ENCODE measurements at places on chromosomes 6 and 20.

DNA sequence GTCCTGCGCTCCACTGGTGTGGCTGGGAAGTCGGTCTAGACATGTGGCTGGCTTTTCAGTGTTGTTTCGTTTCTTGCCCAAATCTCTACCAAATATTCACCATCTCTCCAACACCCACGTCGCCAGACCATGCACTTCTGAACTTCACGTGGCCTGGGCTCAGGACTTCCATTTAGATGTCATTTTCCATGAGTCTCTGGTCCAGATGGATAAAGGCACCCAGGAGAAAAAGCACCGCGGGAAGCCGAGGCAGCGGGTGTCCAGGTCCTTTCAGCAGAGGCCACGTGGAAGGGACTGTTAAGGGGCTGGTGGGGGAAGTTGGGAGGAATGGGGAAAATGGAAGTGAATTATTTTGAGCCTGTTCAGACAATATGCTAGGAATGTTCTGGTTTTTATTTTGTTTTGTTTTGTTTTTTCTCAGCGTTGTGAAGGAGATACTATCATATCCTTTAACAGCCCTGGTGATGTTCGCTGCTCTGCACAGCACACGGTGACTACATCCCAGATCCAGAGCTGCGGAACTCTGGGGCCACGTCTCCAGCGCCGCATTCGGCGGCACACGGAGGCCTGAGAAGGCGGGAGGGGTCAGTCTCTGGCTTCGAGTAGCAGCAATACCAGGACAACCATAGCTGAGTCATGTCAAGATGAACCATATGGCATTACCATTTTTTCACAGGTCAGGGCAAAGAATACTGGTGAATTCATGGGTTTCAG, 230.3 kb downstream of the THBS2 start:
- no peak for DNase-seq

DNA sequence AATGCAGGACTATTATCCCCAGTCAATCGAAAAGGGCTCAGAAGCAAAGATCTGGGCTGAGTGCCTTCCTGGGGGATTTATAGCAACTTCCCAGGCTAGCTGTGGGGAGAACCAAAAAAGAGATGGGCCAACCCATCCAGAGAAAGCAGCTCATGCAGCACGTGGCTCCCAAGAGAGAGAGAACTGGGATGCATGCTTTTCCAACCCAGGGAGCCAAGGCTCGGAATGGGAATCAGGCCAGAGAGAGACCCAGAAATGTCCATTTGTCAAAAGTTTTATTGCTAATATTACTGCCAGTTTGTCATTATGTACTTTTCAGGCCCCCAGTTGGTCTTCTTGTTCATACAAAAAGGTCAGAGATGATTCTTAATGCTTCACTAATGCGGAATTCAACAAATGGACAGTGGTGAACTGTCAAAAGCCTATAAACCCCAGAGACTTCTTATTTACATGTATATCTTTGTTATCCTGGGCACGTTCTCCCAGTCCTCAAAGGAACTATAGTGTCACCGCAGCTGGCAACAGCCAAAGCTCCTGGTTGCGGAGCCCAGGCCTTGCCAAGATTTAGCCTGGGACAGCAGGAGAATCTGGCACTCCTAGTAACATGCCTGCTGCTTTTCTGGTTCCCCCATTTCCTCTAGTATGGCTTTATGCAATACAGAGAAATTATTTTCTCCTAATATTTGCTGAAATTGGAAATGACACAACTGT, 139.1 kb upstream of the POU3F2 start:
- no peak for DNase-seq

- no peak for DNase-seq
These were observed 87.1 kb downstream of the PSMG4 start for GRCh38 chr6:3345836-3346235.

GRCh38 chr6:7142918-7143475, 35.2 kb downstream of the RREB1 start:
- DNase-seq, result peak; percentile 37

GRCh38 chr20:49594143-49594930, 26.4 kb upstream of the PTGIS start:
- no peak for DNase-seq

GRCh38 chr6:100322886-100323285, 141.8 kb downstream of the SIM1 start:
- no peak for DNase-seq

DNA sequence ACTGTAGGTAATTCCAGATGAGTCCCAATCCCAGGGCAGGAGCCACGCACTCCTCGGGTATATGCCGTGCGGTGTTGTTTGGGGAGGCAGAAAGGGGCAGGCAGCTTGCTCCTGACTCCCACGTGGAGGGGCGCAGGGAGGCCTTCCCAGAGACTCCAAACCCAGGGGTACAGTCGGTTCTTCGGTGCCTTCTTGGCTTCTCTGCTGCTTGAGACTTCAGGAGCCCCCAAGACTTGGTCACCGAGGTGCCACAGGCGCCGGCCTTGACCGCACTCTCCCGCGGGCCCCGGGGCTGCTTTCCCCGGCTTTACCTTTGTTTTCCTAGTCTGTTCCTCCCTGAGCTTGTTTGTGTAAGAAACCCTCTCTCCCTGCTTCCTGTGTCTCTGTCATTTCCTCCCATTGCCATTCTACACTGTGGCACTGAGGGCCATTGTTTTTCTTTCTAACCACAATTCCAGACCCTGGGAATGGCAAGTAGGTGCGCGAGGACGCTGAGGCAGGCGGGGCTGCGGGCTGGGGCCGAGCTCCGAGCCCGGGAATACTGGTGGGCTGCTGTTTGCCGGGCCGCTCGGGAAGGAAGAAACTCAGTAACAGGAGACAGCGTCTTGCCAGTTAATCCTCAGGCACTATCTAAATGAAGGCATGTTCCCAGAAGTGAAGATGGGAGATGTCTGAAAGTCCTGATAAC, 215.6 kb upstream of the HEY2 start:
- DNase-seq, result no peak

GRCh38 chr6:89434150-89434499, 1.2 kb downstream of the ANKRD6 start:
- no peak for DNase-seq

DNA sequence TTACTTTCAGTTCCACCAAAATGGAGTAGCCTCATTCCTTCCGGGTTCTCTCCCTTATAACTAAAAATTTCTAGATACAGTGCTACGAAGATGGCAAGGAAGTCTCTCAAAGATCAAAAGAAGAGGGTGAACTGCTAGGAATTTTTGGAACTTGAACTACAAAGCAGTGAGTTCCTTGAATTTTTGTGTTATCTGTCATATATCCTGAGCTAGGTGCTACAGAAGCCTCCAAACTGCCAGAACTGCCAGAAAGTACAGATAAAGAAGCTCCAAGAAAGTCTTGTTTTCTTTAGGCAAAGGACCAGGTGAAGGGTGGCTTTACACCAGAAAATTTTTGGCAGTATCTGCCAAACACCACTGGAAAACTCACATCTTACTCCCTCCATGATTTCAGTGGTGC, 218.8 kb upstream of the FLRT3 start:
- no peak for DNase-seq

DNA sequence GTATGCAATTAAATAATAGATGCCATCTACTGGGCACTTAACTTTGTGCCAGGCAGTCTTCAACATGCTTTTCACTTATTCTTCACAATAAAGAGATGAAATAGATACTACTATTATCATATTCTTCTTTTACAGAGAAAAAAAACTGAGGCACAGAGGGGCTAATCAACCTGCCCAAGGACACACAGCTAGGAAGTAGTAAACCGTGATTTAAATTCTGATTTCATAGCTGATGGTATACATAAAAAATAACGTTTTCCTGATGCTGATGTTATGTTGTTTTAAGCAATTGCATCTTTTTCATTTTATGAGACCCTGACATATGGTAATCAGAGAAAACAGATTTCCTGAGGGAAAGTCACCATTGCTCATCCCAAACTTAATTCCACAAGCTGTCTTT, 45.1 kb upstream of the ATXN1 start:
- no peak for DNase-seq

GRCh38 chr20:62692176-62692575, 16.5 kb upstream of the NTSR1 start:
- no peak for DNase-seq

GRCh38 chr6:8875986-8876385, 440.6 kb upstream of the SLC35B3 start:
- DNase-seq, result peak; percentile 3

DNA sequence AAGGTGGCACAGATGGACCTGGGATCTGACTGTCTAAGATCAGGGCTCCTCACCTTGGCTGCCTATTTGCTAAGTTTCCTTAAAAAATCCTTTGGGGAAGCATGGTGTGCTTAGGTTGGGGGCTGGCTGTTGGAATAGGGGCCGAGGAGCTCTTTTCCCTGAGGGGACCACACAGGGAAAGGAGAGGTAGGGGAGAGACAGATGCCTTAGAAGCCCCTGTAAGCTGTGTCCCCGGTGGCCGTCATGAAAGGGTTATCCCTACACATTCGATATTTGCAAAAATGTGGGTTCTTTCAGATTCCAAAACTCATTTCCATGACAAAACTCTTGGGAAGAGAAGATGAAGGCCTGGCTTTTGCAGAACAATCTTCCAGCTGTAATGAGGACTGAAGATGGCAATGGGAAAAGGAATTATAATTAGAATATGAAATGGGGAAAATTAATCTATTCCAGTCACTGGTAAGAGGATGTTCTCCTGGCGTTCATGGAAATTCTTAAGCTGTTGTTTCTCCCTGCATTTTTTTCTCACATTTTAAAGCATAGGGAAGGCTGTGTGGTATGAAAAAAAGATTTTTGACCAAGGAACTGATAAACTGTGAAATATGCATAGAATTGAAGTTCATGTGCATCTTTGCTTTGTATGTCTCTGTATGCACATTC, 53.8 kb downstream of the TOX2 start:
- DNase-seq, result no peak

- no peak for DNase-seq
These were observed 4.6 kb downstream of the CST7 start for GRCh38 chr20:24953621-24954133.

DNA sequence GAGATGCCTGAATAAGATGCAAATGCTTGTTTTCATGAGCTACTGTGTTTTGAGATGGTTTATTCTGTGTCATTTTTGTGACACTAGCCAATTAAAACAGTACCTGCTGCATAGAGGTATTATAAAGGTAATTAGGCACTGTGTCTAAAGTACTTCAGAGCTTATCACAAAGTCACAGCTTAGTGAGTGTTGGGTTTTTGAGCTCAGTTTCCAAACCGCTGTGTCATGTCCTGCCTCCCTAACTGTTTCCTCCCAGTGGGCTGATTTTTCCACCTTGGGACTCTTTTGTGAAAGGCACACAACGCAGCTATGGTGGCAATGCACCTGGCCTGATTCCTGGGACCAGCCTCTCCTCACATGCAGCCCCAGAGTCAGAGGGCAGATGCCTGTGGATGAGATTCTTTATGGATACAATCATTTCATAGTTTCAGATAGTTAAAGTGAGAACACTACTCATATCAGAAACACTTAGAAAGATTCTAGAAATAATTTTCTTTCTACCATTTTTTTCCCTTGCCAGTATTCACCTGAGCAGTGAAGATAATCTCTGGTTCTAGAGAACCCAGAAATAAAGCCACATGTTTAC, 41.3 kb upstream of the TAGAP start:
- no peak for DNase-seq

DNA sequence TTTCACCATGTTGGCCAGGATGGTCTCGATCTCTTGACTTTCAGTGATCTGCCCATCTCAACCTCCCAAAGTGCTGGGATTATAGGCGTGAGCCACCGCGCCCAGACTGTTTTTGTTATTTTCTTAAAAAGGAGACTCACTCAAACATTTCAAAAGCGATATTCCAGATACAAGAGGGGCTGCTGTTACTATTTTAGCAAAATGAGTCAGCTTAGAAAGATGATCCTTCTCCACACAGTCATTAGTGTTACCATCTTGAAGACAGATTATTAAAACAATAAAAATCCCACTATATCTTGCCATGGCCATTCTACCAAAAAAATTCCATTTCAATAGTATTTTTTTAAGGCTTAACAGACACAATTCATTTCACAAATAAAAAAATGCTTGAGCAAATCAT, 102.8 kb downstream of the PREP start:
- no peak for DNase-seq

DNA sequence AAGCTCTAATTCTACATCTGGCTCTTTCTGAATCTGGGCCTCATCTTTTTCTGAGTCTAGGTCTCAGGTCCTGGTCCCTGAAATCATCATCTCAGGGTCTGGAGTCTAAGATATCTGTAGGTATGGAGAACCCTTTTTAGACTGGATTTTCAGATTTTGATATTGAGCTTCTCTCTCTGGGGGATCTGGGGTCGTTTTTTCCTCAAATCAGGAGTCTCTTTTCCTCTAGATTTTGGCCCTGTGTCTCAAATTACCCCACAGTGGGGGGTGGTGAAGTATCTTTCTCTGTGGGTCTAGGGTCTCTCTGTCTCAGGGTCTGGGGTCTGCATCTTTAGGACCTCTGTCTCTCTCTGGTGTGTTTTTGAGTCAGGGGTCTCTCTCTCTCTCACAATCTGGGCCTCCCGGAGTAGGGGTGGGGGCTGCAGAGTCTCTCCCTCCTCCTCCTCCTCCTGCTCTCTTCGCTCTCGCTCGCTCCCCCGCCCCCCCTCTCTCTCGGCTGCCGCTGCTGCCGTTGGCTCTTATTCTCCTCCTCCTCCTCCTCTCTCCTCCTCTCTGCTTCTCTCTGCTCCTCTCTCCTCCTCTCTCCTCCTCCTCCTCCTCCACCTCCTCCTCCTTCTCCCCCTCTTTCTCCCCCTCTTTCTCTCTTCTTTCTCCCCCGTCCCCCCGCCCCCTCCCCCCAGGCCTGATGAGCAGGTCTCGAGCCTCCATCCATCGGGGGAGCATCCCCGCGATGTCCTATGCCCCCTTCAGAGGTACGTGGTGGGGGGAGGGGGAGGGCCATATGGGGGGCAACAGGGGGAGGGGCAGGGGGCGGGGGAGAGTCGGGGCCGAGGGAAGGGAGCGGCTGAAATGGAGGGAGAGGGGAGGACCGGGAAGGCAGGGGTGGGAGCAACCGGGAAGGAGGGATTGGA, at the start of gene SYNGAP1:
Gene SYNGAP1, plus strand, starts transcription at position 486 of the 911 bp plus-strand sequence. Its CDS starts 200 bp downstream, at position 686.
- DNase-seq, result no peak

DNA sequence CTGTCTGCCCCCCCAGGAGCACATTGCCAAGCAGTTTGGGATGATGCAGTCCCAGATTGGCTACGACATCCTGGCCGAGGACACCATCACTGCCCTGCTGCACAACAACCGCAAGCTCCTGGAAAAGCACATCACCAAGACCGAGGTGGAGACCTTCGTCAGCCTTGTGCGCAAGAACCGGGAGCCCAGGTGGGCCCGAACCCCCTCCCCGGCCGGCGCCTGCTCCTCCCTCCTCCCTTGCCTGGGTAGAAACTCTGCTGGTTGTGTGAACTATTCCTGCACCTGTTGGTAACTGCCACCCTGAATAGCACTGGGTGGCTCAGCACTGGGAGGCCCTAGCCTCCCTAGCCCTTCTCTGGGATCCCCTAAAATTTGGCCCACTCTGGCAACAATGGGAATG, 43.7 kb downstream of the UQCC2 start:
- no peak for DNase-seq

GRCh38 chr6:146901940-146902816, 302.0 kb upstream of the STXBP5 start:
- DNase-seq, result peak; percentile 43

- no peak for DNase-seq
These were observed 68.0 kb downstream of the PLCG1 start for GRCh38 chr20:41205313-41205712.

- DNase-seq, result peak; percentile 82
These were observed 780 bp downstream of the ARMC12 start for GRCh38 chr6:35737413-35738211.

- no peak for DNase-seq
These were observed 9.4 kb upstream of the NCOA3 start for GRCh38 chr20:47492284-47492683.

- DNase-seq, result no peak
These were observed 17.9 kb downstream of the RRBP1 start for GRCh38 chr20:17664025-17664633.

GRCh38 chr20:17457079-17457478, 74.1 kb downstream of the BFSP1 start:
- no peak for DNase-seq

Data from suppressor macrophage treated with lipopolysaccharide for 4 hours (primary cell).